ENCODE measurements at places on chromosomes 1 and 21.

DNA sequence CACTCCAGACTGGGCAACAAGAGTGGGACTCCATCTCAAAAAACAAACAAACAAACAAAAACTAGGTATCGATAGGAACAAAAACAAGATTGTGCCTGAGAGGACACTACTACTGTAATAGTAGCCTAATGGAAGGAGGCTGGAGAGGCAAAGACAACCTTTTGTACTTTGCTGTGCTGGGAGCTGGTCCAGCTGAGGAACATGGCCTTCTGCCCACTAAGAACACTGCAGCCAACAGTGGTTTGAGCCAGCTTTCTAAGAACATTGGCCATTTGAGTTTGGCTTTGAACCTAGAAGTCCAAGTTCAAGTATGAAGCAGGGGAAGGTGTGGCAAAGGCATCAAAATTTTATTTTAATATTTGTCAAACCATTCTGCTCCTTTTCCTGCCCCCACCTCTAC lies 22.7 kb upstream of the RGS8 start:
- no peak for DNase-seq

DNA sequence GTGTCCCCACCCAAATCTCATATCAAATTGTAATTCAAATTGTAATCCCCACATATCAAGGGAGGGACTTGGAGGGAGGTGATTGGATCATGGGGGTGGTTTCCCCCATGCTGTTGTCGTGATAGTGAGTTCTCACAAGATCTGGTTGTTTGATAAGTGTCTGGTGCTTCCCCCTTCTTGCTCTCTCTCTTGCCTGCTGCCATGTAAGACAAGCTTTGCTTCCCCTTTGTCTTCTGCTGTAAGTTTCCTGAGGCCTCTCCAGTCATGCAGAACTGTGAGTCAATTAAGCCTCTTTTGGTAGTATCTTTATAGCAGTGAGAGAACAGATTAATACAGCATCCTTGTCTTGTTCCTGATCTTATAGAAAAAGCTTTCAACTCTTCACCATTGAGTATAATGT lies 6.5 kb upstream of the LRRC39 start:
- no peak for DNase-seq

DNA sequence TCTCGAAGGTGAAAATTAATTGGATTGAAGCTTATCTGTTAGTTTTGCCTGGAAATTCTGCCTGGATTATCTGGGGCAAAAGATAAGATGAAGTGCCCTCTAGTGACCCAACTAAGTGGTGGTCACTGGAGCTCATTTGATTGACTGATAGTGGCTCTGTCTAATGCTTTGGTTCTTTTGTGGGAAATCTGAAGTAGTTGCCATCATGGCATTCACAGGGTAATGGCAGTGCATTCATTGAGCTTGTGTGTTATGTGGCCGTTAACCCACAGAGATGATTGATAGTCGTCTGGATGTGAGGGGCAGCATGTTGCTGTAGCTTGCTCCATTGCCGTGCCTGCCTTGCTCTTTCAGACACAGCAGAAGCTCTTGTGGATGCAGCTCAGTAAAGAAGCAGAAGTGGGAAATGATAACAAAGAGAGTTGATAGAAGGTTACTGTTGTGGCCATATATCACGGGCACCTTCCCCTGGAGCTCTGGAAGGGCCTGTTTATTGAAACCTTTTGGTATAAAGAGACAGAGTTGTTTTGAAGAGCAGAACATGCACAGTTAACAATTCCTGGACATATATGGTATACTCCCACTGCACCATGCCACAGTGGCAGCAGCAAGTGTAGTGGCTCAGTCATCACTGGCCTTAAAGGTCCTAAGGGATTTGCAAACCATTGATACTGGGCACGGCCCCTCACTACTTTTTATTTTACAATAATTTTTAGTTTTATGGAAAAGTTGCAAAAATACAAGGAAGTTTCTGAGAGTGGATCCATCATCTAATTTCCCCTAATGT lies 42.0 kb downstream of the CXADR start:
- DNase-seq = no peak

DNA sequence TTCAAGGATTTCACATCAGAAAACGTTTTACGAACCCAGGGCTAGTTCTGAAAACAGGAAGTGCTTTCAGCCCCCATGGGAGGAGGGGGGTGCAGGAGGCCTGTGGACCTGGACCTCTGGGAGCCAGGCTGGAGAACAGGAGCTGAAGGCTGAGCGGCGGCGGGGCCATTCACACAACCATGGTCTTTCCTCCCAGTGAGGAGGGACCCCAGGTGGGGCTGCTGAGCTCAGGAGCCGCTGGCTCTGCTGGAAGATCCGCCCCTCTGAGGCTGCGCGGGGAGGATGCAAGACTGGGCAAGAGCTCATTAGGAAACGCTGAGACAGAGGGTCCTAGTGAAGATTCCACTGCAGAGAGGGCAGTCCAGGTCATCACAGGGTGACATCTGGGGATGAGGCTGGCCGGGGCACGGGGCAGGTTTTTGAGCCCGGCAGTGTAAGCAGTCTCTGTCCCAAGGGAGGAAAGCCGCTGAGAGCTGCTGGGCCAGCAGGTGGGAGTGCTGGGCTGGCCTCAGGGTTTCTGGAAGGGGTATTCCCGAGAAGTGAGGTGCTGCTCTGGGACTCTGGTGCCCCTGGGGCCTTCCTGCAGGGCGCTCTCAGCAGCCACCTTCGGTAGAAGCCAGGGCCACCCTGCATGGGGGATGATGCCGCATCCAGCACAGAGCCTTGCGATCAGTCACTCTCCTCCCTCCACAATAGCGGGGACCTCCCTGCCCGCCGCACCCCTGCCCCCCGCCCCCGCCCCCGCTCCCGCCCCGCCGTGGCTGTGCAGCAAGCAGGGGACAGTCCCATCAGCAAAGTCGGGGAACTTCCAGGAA lies 7.5 kb downstream of the MX2 start:
- peak; percentile 29 for DNase-seq

GRCh38 chr1:41850029-41850428 lies 68.7 kb downstream of the HIVEP3 start:
- DNase-seq = peak; percentile 29

- no peak for DNase-seq
Observed at GRCh38 chr21:34545079-34545884, 33.3 kb upstream of the KCNE1 start.

DNA sequence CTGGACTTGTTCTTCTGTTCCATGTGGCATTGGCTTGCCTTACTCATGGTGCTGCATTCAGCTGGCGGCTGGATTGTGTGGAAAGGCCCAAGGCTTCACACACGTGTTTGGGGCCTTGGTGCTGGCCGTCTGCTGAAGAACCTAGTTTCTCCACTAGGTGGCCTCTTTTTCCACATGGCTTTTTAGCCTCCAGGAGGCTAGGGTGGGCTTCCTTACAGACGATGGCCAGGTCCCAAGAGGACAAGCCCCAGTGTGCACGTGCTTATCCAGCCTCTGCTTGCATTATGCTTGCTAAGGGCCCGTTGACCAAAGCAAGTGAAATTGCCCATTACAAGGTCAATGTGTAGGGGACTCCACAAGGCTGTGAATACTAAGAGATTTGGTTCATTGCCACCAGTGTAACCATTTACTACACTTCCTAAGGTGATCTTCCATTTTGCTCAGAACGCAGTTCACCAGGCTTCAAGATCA lies 47.5 kb upstream of the FOXO6 start:
- DNase-seq = no peak

DNA sequence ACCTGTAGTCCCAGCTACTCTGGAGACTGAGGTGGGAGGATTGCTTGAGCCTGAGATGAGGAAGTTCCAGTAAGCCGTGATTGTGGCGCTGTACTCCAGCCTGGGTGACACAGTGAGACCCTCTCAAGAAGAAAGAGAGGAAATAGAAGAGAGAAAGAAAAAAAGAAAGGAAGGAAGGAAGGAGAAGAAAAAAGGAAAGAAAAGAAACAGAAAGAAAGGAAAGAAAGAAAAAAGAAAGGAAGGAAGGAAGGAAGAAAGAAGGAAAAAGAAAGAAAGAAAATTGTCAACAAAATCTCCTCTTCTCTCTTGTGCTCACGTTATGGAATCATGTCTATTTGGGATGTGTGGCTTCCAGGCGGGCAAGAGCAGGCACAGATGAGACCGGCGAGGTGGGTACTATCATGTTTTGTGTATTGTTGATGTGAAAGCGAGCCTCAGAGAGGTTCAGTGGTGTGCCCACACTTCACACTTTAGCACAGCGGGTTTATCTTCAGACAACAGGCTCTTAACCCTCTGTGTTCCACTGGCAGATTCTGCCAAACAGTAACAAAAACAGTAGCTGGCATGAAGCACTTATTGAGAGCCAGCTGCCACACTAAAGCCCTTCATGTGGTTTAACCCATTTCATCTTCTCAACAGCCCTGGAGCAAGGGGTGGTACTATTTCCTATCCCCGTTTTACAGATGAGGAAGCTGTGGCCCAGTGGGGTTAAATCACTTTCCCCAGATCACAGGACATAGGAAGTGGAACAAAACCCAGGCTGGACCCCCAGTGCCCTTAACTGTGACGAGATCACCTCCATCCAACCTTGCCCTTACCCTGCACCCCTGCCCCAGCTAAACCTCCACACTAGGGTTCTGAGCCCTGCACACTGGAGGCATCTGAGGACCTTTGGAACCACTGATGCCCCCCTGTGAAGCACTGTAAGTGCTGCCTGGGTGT lies 94.7 kb upstream of the TARDBP start:
- no peak for DNase-seq

GRCh38 chr1:197388801-197389200 lies 120.7 kb downstream of the CRB1 start:
- no peak for DNase-seq

Measured in activated CD4-positive, alpha-beta memory T cell treated with anti-CD3 and anti-CD28 coated beads, Interleukin-2, amount 10 ng/mL, durations not matched to agents 7 days and 5 days (primary cell).